NCI-H2107 (cell line): ENCODE measurements at places on chromosomes 3 and 15.

GRCh38 chr3:52227117-52227516, 1.7 kb upstream of the TLR9 start:
- DNase-seq = no peak

- no peak for DNase-seq
Observed at GRCh38 chr15:51263116-51263515, 75.3 kb downstream of the CYP19A1 start.

GRCh38 chr3:36219398-36219797, 160.9 kb upstream of the STAC start:
- no peak for DNase-seq

DNA sequence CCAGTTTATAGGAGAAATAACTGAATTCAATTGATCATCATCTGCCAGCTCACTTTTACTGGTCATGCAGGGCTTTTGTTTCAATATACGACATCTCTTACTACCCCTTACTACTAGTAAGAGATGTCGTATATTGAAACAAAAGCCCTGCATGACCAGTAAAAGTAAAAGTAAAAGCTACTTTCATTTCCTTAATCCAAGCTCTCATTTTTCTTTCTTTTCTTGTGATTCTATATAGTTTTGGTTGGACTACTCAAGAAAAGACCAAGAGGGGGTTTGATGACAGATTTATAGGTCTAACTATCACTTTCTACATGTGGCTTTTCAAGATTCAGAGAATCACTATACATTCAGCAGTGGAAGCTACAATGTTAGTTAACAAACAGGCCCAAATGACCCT, 1237.3 kb downstream of the ROBO2 start:
- DNase-seq = no peak

DNA sequence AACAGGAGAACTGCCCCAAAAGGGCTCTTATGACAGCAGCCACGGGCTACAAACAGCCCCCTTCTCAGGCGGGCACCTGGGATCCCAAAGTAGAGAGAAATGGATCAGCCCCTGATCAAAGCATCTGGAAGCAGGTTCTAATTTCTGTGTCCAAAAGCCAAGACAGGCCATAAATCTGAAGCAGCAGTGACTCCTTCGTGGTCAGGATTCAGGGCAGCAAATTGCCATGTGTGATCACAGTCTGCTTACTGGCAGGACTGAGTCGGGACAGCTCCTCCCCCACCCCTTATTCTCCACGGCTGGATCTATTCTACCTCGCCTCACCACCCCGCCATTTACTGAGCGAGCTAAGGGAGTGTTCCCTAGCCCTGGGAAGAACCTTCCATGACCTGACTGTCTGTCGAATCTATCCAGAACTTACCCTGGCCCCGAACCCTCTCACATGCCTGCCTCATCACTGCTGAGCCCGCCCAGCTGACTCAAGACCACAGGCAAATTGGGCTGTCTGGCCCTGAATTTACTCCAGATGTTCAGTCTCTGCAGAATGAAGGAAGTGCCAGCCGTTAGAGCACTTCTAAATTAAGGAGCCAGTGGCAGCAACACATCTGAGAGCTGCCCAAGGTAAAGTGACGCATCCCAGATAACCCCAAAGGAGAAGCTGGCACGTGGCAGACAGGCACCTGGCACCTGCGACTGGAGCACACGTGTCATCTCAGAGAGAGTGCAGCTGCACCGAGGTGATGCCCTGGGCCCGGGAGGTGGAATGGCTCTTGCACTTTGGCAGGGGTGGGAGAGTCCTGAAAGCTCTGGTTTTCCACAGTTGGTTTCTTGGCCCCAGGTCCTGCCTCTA, 1.3 kb downstream of the LRRC15 start:
- DNase-seq = no peak

DNA sequence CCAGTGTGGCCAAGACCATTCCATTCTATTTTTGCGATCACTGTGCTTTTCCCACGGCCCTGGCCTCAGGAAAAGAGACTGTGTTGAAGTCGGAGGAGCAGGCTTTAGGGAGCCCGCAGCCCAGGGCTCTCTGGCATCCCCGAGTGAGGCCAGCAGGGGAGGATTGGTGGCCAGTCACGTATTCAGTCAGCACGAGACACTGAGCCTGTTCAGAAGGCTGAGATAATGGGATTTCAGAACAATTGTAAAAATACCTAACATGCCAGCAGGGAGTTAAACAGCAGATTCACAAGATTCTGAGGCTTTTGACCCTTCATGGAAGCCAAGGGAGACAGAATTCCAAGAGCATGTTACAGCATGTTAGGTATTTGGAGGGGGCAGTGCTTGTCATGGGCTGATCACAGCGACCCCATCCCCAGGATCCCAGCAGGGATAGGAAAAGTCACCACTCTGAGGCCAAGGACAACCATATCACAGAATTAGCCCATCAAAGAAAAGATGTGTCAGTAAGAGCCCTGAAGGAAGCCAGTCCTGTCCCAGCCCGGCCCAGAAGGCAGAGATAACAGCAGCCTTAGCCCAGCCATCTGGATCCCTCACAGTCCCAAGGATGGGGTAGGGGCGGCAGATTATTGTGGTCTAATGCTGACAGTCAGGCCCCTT, 40.6 kb downstream of the AMOTL2 start:
- no peak for DNase-seq

DNA sequence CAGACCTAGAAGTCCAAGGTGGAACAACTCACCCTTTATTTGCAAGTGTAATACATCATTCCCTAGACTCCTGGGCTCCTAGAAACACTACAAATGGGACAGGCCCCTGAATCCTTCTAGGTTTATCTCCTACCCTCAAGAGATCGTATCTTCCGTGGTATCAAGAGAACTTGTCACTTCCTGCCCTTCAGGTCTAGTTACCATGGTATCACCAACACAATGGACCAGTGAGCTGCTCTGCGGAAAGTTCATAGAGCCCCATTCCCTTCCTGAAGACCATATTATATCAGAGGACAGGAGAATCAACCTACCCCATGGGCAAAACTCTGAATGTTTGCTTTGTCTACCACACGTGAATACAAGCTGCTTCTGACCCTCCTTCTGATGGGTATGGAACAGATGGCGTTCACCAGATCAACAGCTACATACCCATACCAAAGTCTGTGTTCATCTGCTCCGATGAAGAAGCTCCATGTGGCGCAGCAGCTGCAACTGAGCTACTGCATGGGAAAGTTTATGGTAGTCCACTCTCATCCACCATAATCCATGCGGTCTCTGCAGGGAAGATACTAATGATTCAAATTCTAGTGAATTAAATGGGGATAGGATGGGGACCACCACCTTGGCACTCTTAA, 84.6 kb upstream of the KLF13 start:
- DNase-seq = no peak

DNA sequence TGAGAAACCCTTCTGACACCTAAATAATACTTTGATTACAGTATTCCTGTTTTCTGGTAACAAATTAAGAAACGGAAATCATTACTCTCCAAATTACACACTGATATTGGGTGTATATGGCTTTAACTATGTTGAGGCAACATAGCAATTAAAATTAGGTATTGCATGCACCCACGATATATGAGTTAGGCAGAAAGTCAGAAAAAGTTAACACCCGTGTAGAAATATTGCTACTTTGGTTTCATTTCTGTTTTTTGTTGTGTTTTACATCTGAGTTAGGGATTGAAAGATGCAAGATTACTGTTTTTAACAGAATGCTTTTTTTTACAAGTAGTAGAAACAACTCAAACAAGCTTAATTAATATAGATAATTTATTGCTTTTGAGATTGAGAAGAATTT, 327.8 kb downstream of the GBE1 start:
- DNase-seq = no peak

DNA sequence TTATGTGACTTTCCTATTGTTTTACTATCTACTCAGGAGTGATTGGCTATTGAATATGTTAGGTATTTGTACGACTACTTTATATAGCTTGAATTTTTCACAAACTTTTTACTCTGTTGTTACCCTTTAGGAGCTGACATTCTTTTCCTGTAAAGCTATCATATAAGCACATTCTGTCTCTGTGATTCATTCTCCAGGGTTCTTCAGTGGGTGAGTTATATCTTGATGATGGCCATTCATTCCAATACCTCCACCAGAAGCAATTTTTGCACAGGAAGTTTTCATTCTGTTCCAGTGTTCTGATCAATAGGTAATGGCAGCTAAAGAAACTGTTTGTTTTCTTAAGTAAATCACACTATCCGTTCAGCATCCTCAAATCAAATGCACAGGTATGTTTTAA, 10.1 kb upstream of the CAPN3 start:
- no peak for DNase-seq

DNA sequence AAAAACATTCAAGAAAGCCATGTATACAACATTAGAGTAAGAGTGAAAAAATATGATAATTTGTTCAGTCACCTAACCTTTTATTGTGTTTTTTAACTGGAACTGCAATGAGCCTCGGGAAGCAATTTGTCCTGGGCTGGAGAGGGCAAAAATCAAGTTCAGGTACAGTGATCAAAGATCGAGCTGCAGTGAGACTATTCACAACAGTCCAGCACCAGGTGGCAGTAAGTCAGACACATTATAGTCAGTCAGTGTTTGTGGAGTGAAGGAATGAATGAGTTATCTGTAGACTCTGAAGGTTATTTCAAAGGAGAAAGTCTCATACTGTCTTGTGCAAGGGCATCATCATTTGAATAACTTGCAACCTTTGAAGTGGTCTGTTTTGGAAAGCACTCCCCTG, 116.6 kb downstream of the CHDH start:
- no peak for DNase-seq

DNA sequence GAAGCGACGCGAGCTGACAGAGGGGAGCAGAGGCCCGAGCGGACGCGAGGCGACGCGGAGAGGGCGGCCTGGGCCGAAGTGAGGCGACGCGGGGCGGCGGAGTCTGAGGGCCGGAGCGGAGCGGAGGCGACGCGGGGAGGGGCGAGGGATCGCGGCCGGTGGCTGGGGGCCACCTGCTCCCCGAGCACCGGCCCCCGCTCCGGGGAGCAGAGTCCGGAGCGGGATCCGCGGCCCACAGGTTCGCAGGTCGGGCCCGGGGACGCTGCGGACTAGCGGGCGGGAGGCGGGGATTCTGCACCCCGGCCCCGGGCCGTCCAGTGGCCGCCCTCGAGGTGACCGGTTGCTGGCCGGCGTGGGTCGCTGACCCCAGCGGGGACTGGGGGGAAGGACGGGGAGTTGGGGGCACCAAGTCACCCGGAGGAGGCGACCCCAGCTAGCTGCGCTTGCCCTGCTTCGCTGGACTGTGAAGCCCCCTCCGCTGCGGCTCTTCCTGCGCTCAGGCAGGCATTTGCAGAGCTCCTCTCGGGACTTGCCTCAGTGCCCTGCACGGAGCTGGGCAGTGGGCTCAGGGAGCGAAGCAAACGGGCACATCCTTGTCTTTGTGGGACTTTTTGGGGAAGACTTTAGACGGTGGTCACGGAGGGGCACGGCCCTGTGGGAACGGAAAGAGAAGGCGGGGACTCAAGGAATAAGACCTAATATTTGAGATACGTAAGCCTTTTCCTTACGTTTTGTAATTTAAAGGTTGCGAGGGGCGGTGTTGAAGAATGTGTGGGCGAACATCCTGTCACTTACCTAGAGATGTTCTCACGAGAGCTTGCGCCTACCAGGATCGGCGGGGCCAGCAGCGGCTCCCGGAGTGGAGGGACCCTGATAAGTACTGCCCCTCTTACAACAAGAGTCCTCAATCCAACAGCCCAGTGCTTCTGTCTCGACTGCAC, 566 bp downstream of the HMCES start:
- DNase-seq = no peak

- DNase-seq = no peak
Observed at GRCh38 chr15:52193321-52193720, 2.1 kb upstream of the GNB5 start.

- DNase-seq = no peak
Observed at GRCh38 chr15:76340803-76341365, 4.3 kb downstream of the ISL2 start.

GRCh38 chr3:143295201-143296080, 175.9 kb downstream of the CHST2 start:
- no peak for DNase-seq

GRCh38 chr3:86929046-86929445, 61.9 kb downstream of the VGLL3 start:
- DNase-seq = no peak

GRCh38 chr3:130459944-130460343, 57.0 kb upstream of the COL6A6 start:
- no peak for DNase-seq

DNA sequence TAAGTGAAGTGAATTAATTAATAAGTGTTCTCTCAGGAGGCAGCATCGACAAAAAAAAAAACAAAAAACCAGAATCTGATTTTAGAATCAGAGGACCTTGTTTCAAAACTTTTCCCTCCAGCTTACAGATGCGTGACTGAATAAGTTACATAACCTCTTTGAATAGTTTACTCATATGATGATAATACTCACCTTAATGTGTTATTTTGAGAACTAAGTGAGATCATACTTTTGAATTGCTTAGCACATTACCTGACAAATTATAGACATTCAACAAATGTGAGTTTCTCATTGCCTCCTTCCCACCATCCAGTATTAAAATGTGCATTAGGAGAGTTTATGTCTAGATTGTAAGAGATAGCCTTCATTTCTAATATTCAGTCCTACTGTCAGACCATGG, 94.0 kb downstream of the SOX2 start:
- no peak for DNase-seq

DNA sequence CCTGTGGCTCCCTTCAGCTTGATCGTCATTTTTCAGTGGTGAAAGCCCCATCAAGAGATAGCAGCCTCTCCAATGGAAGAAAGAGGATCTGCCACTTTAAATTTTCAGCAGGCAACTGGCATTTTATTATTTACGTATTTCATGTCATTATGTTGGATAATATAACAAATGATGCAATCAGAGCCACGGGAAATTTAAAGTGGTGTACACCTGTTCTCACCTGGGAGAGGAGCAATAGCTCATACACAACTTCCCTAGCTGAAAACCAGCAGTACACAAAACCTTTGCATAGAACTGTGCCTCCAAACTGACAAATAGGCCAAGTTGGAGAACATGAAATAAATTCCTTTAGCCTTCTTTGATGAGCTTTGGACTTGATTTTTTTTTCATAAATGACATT, 136.9 kb downstream of the SATB1 start:
- DNase-seq = no peak

DNA sequence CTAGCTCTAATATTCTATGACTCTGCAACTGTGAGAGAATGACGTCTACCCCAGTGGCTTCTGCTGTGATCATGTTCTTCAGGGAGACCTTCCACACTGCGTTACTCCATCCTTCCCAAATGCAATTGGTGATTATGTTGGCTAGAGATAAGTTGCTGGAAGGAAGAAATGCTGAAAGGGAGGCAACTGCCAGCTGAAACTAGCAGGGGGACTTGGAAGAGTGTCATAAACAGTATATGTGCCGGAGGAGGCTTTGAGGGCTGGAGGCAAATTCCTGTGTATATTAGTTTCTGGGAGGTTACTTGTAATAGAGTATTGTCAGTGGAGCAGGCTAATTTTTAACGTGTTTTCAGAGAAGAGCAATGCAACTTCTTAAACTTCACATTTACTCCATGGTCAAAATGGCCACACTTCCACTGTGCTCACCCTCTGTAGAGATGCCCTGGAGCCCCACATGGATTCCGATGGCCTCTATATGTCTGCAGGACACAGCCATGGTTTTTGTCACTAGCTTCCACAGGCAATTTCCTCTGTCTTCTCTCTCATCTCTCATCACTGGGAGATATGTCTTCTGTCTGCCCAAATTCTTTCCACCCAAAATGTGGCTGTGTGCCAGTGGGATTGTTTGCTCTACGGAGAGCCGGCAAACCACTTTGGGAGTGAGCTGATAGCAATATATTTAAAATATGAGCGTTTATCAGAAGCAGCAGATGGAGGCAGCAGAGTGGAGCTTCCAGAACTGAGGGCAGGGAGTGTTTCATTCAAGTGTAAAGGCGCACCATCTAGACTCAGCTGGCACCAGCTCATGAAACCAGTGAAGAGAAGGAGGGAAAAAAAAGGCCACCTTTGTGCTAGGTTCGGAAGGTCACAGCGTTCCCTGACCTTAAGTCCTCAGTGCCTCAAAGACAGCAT, 13.3 kb upstream of the CD47 start:
- DNase-seq = no peak
